ENCODE measurements at places on chromosomes 2 and 18. TPM values are rescaled to one million over a fixed set of nuclear protein-coding genes. Genes with fewer than 3 reads are reported as not detected.

GRCh38 chr2:113677330-113677729 is 50.3 kb downstream of the RABL2A start:
- no peak overlapping the region for H3K4me3 ChIP-seq
- 0 out of 2 replicates have a peak, but pooled peaks cover 3% of the 10 kb centered on the region for H3K27me3 ChIP-seq
- H3K27ac ChIP-seq = no peak overlapping the region
- no peak for DNase-seq
- no peaks in the 10 kb centered on the region for H3K36me3 ChIP-seq

DNA sequence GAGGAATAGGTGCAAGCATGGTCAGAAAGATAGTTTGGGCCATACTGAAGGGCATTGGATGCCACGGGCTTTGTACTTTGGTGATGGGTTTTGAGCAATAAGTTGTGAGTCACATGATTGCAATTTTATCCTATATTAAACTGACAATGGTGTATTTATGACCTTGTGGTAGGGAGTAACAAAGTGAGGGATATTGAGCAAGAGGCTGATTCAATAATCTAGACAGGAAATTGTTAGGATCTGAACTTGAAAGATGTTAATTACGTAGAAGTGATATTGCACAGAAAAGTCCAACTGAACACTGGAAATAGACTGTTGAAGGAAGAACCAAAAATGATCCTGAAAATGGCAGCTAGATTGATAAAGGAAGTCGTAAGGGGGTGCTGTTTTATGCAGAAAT is 46.6 kb upstream of the TCF4 start:
- H3K4me1 ChIP-seq = peaks cover 7% of the 10 kb centered on the region
- no peaks in the 10 kb centered on the region for H3K27me3 ChIP-seq
- peak; percentile 62 for DNase-seq
- H3K4me3 ChIP-seq = no peak overlapping the region
- H3K27ac ChIP-seq = no peak overlapping the region

- H3K27me3 ChIP-seq = no peaks in the 10 kb centered on the region
Observed at GRCh38 chr2:208466151-208466919, 59.7 kb downstream of the PTH2R start.

AAMP gene
- total RNA-seq = 165 TPM

COLEC11 gene
- total RNA-seq = 2.4 TPM

DNA sequence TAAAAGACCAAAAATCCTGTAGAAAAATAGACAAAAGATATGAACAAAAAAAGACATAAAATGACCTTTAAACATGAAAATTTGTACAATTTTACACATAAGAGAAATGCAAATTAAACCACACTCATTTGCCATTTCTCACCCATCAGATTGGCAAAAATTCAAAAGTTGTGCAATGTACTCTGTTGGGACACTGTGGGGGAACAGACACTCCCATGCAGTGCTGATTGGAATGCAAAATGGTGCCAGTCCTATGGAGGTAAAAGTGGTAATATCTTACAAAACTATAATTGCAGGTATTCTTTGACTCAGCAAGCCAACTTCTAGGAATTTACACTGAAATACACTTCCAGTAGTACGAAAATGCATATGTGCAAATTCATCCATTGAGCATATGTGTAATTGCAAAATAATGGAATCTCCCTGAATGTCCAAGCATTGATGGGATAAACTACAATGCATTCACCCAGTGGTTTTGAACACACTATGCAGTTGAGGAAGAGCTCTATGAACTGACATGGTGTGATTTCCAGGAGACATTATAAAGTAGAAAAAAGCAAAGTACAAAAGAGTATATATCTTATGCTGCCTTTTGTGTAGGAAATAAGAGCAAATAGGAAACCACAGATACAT is 201.8 kb upstream of the ZNF521 start:
- H3K27me3 ChIP-seq = no peaks in the 10 kb centered on the region
- H3K36me3 ChIP-seq = no peaks in the 10 kb centered on the region
- no peak for DNase-seq
- no peak overlapping the region for H3K27ac ChIP-seq

BOLL gene
- not detected for total RNA-seq

MAP3K19 gene
- total RNA-seq = not detected

DNA sequence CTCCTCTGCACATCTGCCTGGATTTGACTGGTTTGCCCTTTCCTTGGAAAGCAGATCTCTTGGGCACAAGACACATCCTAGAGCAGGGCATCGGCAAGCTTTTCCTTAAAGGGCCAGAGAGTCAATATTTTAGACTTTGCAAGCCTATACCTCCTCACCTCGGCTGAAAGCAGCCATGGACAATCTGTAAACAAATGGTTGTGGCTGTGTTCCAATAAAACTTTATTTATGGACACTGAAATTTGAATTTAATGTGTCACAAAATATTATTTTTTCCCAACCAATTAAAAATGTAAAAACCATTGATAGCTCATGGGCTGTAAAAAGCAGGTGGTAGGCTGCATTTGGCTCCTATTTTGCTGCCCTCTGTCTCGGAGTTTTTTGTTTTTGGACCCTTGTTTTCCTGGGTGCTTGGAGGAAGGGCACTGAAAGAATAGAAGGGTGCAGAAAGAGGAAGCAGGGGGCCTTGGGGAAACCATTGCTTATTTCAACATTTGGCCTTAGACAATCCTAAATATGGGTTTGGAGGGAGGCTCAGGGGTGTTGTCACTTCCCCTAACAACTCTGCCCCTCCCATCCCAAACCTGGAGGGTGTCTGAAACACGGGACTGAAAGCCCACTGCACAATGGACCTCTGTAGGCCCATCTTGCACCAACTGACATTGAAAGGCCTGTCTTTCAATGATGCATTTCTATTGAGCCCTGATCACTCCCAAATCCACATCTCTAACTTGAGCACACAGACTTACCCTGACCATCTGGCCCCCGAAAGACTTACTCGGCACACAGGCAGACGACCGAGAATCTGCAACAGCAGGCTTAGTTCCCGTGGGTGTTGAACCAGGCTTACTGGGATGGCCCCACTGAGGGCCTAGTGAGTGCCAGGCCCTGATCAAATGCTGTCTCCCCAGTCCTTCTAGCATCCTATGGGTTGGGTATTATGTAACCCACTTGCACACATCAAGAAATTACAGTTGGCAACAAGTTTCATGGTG is 7.1 kb upstream of the ZFP36L2 start:
- no peaks in the 10 kb centered on the region for H3K27me3 ChIP-seq
- peaks cover 9% of the 10 kb centered on the region for H3K4me1 ChIP-seq
- H3K27ac ChIP-seq = no peak overlapping the region
- no peak for DNase-seq
- no peak overlapping the region for H3K4me3 ChIP-seq

RGPD3 gene
- total RNA-seq = not detected

DNA sequence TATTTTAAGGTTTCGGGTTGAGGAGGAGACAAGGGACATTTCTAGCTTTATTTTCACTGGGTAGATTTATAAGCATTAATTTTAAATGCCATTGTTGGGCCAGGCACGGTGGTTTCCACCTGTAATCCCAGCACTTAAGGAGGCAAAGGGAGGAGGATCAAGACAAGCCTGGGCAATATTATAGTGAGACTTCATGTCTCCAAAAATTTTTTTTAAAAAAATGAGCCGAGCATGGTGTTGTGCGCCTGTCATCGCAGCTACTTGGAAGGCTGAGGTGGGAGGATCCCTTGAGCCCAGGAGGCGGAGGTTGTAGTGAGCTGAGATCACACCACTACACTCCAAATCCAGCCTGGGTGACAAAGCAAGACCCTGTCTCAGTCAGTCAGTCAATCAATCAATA is 45.0 kb downstream of the MBD5 start:
- no peak for DNase-seq
- no peaks in the 10 kb centered on the region for H3K36me3 ChIP-seq
- no peaks in the 10 kb centered on the region for H3K4me1 ChIP-seq

DNA sequence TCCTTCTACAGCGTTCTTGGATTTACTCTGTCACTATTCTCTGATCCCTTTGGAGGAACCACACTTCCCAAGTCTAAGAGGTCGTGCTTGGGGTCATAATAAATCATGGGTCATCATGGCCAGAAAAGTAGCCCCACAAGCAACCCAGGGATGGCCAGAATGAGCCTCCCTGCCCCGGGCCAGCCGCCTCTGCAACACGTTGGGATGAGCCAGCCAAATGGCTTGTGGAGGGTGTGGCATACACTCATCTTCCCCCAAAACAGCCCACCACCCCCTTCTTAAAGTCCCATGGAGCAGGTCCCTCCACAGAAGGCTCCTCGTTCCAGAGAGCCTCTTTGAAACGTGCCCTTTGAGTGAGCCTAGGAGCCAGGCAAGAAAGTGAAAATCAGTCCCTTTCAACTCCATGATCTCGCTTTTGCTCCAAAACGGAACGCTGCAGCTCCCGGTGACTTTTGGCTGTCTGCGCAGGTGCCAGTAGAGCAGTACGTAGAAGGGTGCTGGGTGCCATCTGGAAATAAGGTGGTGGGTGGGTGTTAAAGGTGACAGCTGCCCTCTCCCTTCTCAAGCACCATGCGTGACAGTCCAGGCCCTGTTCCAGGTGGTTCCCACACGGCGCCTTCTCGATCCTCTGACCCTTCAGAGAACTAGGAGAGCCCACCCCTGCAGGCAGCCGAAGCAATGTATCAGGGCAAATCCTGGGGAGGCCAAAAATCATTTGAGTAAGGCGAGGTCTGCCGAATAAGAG is 48.5 kb upstream of the FOSL2 start:
- no peak overlapping the region for H3K4me3 ChIP-seq
- H3K4me1 ChIP-seq = peaks cover 13% of the 10 kb centered on the region
- H3K36me3 ChIP-seq = no peaks in the 10 kb centered on the region
- H3K27me3 ChIP-seq = no peaks in the 10 kb centered on the region
- no peak overlapping the region for H3K27ac ChIP-seq

MC5R gene
- not detected for total RNA-seq

GRCh38 chr18:48946329-48946835 is 4.4 kb downstream of the SMAD7 start:
- H3K36me3 ChIP-seq = peaks cover 21% of the 10 kb centered on the region
- DNase-seq = no peak
- peak overlapping the region; percentile 75 for H3K4me3 ChIP-seq
- H3K4me1 ChIP-seq = peaks cover 66% of the 10 kb centered on the region
- no peaks in the 10 kb centered on the region for H3K27me3 ChIP-seq

- no peaks in the 10 kb centered on the region for H3K4me1 ChIP-seq
- no peak overlapping the region for H3K4me3 ChIP-seq
- no peaks in the 10 kb centered on the region for H3K36me3 ChIP-seq
- H3K27me3 ChIP-seq = no peaks in the 10 kb centered on the region
Observed at GRCh38 chr18:24941174-24941951, 410.6 kb downstream of the ZNF521 start.

STEAP3 gene
- total RNA-seq = 26.3 TPM

- no peaks in the 10 kb centered on the region for H3K36me3 ChIP-seq
- H3K27ac ChIP-seq = no peak overlapping the region
- no peak overlapping the region for H3K4me3 ChIP-seq
- no peak for DNase-seq
Observed at GRCh38 chr2:73068147-73068546, 3.4 kb downstream of the SFXN5 start.

DNA sequence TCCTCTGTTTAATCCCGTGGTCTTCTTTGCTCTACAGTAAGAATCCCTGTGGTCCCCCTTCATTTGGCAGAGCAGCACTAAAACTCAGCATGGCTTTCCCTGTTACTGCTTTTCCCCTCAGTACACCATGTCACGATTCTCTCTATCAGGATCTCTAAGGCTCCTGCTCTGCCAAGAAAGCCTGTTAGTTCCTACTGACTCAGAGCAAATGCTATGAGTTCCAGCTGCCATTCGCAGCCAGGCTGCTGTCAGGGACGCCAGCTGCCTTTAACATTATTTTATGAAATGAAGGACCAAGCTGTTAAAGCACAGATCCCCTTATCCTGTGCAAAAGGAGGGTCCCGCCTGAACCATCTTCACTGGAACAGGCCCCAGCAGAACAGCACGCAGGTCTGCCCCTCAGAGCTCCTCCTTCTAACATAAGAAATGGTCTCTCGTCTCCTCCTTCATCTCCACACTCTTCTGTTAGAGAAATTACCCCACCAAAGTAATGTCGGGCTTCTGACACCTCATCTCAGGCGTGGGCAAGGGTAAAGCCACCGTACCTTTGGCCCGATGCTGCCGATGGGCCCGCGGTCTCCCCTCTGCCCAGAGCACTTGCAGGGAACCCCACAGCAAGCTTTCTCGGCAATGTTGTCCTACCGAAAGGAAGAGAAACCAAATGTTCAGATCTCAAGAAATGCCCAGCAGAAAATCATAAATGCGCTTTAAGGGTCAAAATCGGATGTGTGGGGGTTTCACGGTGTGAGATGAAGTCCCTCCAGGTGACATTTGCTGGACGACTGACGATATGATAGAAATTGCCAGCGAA is 52.6 kb downstream of the COL6A3 start:
- peaks cover 100% of the 10 kb centered on the region for H3K27me3 ChIP-seq
- H3K4me1 ChIP-seq = no peaks in the 10 kb centered on the region
- DNase-seq = no peak
- no peak overlapping the region for H3K27ac ChIP-seq

LCT gene
- not detected for total RNA-seq

DNA sequence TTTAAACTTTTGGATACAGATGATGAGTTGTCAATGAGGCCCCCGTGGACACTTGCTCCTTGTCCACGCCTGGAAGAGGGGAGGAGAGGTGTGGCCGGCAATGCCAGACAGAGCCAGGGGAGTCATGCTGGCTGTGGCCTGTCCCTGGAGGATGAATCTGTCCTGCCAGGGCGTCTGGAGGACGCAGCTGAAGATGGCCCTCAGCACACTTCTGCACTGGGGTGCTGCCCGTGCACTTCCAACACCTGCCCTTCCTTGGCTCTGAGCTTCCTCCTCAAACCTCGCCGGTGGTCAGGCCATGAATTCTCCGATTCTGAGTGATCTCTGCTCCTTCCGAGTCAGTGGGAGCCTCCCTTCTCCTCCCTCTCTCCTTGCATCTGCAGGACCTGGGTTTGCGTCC is 56.4 kb downstream of the KCNF1 start:
- no peak overlapping the region for H3K27ac ChIP-seq
- no peak overlapping the region for H3K4me3 ChIP-seq
- 0 out of 2 replicates have a peak, but pooled peaks cover 5% of the 10 kb centered on the region for H3K27me3 ChIP-seq
- DNase-seq = no peak
- no peaks in the 10 kb centered on the region for H3K36me3 ChIP-seq

RHBDD1 gene
- 22.3 TPM for total RNA-seq

- peaks cover 36% of the 10 kb centered on the region for H3K27me3 ChIP-seq
- no peak overlapping the region for H3K27ac ChIP-seq
- no peaks in the 10 kb centered on the region for H3K36me3 ChIP-seq
- no peak overlapping the region for H3K4me3 ChIP-seq
- DNase-seq = no peak
- no peaks in the 10 kb centered on the region for H3K4me1 ChIP-seq
Observed at GRCh38 chr2:126700677-126701076, 44.7 kb downstream of the GYPC start.

DNA sequence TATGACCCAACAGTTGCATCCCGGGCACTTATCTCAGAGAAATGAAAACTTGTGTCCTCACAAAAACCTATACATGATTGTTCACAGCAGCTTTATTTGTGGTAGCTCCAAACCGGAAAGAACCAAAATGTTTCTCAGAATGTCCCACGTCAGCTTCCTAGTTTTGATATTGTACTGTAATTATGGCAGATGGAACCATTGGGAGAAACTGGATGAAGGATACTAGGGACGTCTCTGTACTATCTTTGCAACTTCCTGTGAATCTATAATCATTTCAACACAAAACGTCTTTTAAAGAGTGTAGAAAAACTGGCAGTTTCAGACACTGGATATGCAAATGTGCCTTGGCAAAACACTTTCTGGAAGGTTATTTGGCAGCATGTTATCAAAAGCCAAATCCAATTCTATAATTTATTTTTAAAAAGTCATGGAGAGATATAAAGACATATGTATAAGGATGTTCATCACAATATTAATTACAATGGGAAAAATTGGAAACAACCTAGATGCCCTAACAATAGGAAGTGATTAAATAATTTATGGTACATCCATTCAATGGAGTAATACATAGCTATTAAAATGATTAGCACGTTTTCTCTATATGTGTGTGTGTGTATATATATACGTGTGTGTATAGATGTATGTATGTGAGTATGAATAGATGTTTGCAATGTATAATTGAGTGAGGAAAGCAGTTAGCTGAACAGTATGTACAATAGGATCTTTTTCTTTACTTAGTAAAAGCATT is 9.8 kb downstream of the SAG start:
- no peak overlapping the region for H3K4me3 ChIP-seq
- no peaks in the 10 kb centered on the region for H3K4me1 ChIP-seq

Data from PC-9 (cell line).